ENCODE measurements at places on chromosomes 2 and 18.

- no peak for DNase-seq
Measured at GRCh38 chr2:27875089-27875881, 14.9 kb downstream of the RBKS start.

GRCh38 chr2:9524291-9524690, 31.3 kb downstream of the ADAM17 start:
- DNase-seq, result no peak

GRCh38 chr2:13876491-13877037, 756.0 kb upstream of the LRATD1 start:
- DNase-seq, result no peak

- DNase-seq, result no peak
Measured at GRCh38 chr2:237478095-237478494, 9.0 kb upstream of the MLPH start.

GRCh38 chr2:8343031-8343430, 338.8 kb upstream of the ID2 start:
- no peak for DNase-seq

DNA sequence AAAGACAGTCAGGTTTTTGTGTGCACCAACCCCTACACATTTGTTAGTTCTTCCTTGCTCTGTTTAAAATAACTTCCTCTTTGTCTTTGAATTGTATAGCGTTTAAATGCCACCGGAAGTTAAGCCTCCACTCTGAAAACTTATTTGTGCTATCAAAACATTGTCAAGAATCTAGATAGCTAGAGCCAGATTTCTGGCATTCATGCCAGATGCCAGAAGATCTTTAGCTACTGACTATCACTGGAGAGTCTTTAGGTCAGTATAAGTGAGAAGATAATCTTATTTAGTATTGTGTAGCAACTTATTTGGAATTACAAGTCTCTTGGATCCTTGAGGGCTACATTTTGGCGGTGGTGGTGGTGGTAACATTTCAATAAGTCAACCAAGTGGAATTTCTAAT, 63.4 kb upstream of the ADAM23 start:
- DNase-seq, result no peak

- DNase-seq, result peak; percentile 88
Measured at GRCh38 chr2:188333751-188334524, 42.3 kb downstream of the GULP1 start.
